ENCODE measurements at places on chromosomes 7 and 10. TPM values are rescaled to one million over a fixed set of nuclear protein-coding genes. Genes with fewer than 3 reads are reported as not detected.

DNA sequence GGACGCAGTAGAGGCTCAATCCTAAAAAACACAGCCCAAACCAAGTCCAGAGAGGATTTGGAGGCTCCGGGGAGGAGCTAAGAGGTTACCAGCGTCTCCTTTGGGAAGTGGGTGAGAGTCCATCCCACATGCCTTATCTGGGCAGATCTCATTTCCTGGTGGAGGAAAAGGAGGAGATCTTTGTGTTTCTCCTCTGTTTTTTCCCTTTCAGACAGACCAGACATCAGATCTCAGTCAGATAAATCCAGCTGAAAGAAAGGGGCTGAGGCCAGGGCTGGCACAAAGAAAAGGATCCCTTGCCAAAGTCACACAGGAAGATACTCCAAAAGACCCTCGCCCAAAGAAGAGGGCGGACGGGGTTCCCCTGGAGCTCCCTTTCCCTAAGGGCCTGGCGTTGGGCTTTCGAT is 58.3 kb upstream of the COMTD1 start:
- DNase-seq, result no peak

SPDYE6 gene
- polyA plus RNA-seq, result not detected

GRCh38 chr10:103911021-103911459 is 6.9 kb downstream of the STN1 start:
- no peak for DNase-seq

- no peak for DNase-seq
These were observed 83.6 kb downstream of the FANK1 start for GRCh38 chr10:125979976-125980375.

GRCh38 chr10:130041451-130042371 is 68.9 kb downstream of the C10orf143 start:
- DNase-seq, result no peak

Measured in urinary bladder (tissue), 4 donors.